Muscle of arm (tissue), 14 donors: ENCODE measurements at places on chromosomes 6 and 20.
A peak's percentile ranks its signal among the peaks of the same experiment; 100 is the strongest.

GRCh38 chr20:9401371-9401770 is 113.0 kb upstream of the LAMP5 start:
- no peak for DNase-seq

- no peak for DNase-seq
These were observed 98.8 kb downstream of the SLC35B3 start for GRCh38 chr6:8336406-8337057.

DNA sequence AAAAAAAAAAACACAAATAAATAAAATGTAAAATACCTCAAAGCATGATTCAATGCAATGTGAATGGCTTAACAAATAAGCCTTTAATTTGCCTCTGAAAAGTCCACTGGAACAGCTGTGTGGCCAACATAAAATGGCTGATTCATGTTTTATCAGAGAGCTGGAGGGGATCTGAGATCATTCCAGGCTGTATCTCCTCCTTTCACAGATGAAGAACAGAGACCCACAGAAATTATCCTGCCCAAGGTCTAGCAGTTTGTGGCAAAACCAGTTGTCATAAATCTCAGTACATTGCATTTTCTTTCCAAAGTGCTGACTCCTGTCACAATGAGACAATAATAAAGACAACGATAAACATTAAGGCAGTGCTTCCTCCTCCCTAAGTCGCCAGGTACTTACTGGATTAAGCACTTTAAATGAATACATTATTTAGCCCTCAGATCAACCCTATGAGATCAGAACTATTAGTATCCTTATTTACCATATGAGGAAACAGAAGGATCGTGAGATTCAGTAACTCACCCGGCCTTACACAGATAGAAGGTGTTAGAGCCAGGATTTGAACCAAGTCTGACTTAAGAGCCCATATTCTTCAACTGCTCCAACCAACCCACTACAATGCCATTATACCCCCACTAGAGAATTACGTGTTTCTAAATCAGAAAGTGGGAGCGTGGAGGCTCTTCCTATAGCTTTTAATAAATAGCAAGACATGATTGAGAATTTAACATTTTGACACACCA is 118.3 kb downstream of the KIF13A start:
- no peak for DNase-seq

- DNase-seq = no peak
These were observed 564.6 kb upstream of the AGPAT4 start for GRCh38 chr6:161838306-161839035.

- DNase-seq = peak; percentile 57
These were observed 43.1 kb downstream of the POPDC3 start for GRCh38 chr6:105136431-105137350.
